ENCODE measurements at places on chromosomes 6 and 20.

DNA sequence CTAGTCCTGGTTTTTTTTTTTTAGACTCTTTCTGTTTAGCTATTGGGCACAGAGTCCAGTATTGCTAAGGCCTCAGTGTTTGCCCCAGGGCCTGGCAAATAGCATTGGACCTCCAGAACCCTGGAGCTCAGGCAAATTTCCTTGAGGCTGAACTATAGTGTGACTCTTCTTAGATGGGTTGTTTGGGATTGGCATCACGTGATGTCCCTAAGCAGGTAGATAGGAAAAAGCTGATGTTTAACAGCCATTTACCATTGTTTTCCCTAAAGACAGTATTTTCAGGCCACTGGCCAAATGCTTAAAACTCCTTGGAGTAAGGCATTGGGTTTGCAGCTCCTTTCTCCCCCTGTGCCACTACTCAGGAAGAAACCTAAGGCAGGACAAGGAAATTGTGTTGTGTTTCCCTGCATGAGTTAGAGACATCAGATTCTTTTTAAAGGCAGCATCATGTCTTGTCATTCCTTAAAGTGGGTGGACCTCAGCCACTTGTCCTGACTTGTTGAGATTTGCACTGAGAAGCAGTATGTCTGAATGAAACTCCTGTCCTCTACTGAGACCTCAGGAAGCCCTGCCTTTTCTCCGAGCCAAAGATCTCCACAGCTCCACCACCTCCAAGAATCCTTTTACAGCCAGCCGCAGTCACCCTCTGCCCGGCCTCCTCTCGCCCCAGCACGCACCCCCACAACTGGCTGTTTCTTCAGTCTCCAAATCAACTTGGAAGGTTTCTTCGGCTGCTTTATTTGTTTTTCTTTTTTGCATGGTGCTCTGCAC, 46.2 kb upstream of the RNF144B start:
- no peak overlapping the region for H3K4me3 ChIP-seq
- no peaks in the 10 kb centered on the region for H3K36me3 ChIP-seq
- no peaks in the 10 kb centered on the region for H3K27me3 ChIP-seq

DNA sequence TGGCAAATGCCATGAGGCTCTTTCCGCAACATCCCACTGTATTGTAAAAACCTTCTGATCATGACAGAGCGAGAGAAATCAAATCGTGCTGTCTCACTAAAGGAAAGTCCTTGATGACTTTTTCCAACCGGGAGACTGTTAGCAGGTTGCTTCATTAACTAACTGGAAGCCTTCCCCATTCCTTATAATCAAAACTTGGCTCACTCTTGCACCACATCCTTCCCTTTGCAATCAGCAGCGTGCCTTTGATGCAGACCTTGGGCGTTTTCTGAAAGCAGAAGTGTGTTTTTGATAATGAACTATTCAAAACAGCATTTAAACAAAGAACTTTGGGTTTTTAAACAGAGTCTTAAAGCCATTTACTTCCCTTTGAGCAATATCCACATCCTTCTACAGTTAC, 96.2 kb upstream of the CNR1 start:
- no peak overlapping the region for H3K4me3 ChIP-seq
- no peaks in the 10 kb centered on the region for H3K27me3 ChIP-seq
- no peaks in the 10 kb centered on the region for H3K36me3 ChIP-seq
- no peak overlapping the region for H3K27ac ChIP-seq
- no peak for DNase-seq

GRCh38 chr6:132590362-132590761, 821 bp upstream of the TAAR5 start:
- H3K27ac ChIP-seq = no peak overlapping the region
- DNase-seq = no peak
- no peaks in the 10 kb centered on the region for H3K36me3 ChIP-seq
- H3K27me3 ChIP-seq = no peaks in the 10 kb centered on the region
- peaks cover 6% of the 10 kb centered on the region for H3K4me1 ChIP-seq
- H3K4me3 ChIP-seq = no peak overlapping the region

GRCh38 chr20:1437235-1437904, 29.3 kb downstream of the NSFL1C start:
- H3K36me3 ChIP-seq = no peaks in the 10 kb centered on the region
- no peaks in the 10 kb centered on the region for H3K27me3 ChIP-seq
- H3K27ac ChIP-seq = no peak overlapping the region
- H3K4me3 ChIP-seq = no peak overlapping the region
- no peaks in the 10 kb centered on the region for H3K4me1 ChIP-seq
- DNase-seq = peak; percentile 73

- H3K4me3 ChIP-seq = no peak overlapping the region
- H3K4me1 ChIP-seq = no peaks in the 10 kb centered on the region
- no peak overlapping the region for H3K27ac ChIP-seq
- no peak for DNase-seq
- no peaks in the 10 kb centered on the region for H3K27me3 ChIP-seq
- no peaks in the 10 kb centered on the region for H3K36me3 ChIP-seq
Observed at GRCh38 chr6:167056370-167056769, 57.2 kb downstream of the CEP43 start.

GRCh38 chr20:62969179-62969760, 16.8 kb downstream of the SLC17A9 start:
- no peak overlapping the region for H3K4me3 ChIP-seq
- peaks cover 15% of the 10 kb centered on the region for H3K27me3 ChIP-seq
- H3K27ac ChIP-seq = no peak overlapping the region
- no peak for DNase-seq
- H3K36me3 ChIP-seq = no peaks in the 10 kb centered on the region

DNA sequence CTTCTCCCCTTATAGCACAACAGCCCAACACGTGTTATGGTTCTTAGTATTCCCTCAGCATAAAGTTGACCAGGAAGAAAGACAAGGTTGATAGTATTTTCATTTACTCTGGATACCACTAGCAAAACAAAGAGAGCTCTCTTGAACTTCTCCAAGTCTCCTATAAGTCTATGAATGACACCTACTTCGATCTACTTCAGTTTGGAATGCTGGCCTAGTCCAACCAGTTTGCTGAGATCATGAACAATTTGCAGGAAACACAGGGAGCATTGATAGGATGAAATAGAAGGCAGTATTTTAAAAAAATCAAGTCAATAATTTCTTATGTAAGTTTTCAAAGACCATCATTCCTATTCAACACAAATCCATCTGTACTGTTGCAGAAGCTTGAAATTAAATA, 93.6 kb downstream of the GJA10 start:
- H3K4me3 ChIP-seq = no peak overlapping the region
- H3K27ac ChIP-seq = no peak overlapping the region
- H3K36me3 ChIP-seq = no peaks in the 10 kb centered on the region
- H3K4me1 ChIP-seq = no peaks in the 10 kb centered on the region

- H3K36me3 ChIP-seq = no peaks in the 10 kb centered on the region
- no peak overlapping the region for H3K27ac ChIP-seq
- DNase-seq = no peak
- no peaks in the 10 kb centered on the region for H3K4me1 ChIP-seq
Observed at GRCh38 chr6:148617530-148617929, 129.3 kb upstream of the UST start.

DNA sequence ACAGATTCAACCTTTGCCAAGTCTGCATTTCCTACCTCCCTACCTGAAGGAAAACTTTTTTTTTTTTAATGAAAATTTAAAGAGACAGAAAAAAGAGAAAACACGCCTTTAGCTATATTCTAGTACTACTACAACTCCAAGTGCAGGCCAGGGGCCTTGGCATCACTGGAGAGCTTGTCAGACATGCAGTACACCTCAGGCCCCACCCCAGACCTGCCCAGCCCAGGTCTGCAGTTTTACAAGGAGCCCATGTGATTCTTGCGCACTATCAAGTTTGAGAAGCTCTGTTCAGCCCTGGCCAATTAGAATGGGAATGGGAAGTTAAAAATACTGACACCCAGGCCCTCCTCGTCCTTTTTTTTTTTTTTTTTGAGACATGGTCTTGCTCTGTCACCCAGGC, 85.0 kb downstream of the NFATC2 start:
- no peak for DNase-seq
- no peaks in the 10 kb centered on the region for H3K36me3 ChIP-seq
- no peaks in the 10 kb centered on the region for H3K27me3 ChIP-seq
- peaks cover 14% of the 10 kb centered on the region for H3K4me1 ChIP-seq
- no peak overlapping the region for H3K27ac ChIP-seq
- H3K4me3 ChIP-seq = no peak overlapping the region

DNA sequence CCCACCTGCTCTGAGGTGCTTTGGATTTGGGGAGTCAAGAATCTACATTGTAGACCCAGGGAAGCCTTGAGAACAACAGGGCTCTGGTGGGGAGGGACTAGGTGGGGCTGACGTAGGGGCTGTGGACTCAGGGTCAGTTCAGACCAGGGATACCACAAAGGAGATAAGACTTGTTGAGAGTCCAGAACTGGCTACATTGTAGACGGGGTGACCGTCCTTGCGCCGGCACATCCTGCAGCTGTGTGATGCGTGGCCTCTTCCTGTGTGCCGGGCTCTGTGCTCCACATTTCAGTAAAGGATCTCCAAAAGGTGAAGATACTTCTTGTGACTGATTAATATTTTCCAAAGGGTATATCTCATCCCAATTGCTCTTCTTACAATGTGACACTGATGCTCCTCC, 9.8 kb upstream of the TLDC2 start:
- H3K4me3 ChIP-seq = no peak overlapping the region
- H3K4me1 ChIP-seq = peaks cover 23% of the 10 kb centered on the region
- no peaks in the 10 kb centered on the region for H3K27me3 ChIP-seq
- no peak overlapping the region for H3K27ac ChIP-seq
- no peak for DNase-seq

DNA sequence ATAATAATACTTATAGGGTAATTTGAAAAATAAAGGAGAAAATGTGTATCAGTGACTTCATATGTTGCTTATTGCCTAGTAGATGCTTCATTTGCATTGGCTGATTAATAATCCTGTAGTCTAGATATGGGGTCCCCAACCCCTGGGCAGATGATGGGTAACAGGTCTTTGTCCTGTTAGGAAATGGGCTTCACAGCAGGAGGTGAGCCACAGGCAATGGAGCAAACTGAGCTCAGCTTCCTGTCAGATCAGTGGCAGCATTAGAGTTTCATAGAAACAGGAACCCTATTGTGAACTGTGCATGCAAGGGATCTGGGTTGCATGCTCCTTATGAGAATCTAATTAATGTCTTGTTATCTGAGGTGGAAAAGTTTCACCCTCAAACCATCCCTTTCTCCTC, 1049.5 kb upstream of the EPHA7 start:
- no peak overlapping the region for H3K27ac ChIP-seq
- no peaks in the 10 kb centered on the region for H3K27me3 ChIP-seq
- no peaks in the 10 kb centered on the region for H3K4me1 ChIP-seq
- H3K36me3 ChIP-seq = no peaks in the 10 kb centered on the region
- no peak overlapping the region for H3K4me3 ChIP-seq

GRCh38 chr20:48728042-48728825, 99.6 kb downstream of the PREX1 start:
- H3K4me3 ChIP-seq = no peak overlapping the region
- peaks cover 3% of the 10 kb centered on the region for H3K4me1 ChIP-seq
- no peak for DNase-seq
- no peaks in the 10 kb centered on the region for H3K36me3 ChIP-seq
- H3K27me3 ChIP-seq = no peaks in the 10 kb centered on the region

- H3K4me3 ChIP-seq = no peak overlapping the region
- no peaks in the 10 kb centered on the region for H3K4me1 ChIP-seq
- H3K27ac ChIP-seq = no peak overlapping the region
- H3K27me3 ChIP-seq = no peaks in the 10 kb centered on the region
- DNase-seq = no peak
Observed at GRCh38 chr6:144547409-144547808, 262.3 kb downstream of the UTRN start.

DNA sequence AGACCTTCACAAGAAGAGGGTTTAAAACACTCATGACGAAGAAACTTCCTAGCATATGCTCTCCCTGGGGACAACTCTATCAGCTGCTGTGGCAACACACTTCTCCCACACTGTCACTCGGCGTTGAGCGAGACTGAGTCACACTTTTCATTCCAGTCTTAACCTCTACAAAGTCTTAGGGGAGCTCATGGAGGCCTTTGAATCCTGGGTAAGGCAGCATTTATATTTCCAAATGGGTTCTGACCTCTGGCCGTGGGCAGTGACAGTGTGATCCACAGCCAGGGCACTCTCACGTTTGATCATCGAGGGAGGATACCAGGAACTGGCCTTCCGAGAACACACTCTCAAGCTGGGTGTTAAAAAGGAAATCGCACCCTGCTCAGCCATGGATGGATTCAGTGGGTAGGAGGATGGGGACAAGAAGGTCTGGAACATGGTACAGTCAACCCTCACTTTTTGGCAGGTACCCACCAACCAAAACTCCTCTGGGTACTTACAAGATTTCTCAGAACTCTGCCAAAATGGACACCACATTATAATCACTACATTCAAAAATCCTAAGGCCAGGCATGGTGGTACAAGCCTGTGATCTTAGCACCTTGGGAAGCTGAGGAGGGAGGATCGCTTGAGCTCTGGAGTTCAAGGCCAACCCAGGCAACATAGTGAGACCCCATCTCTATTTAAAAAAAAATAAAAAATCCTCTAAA, 19.6 kb downstream of the RRBP1 start:
- H3K4me1 ChIP-seq = peaks cover 94% of the 10 kb centered on the region
- no peak overlapping the region for H3K4me3 ChIP-seq
- H3K27me3 ChIP-seq = no peaks in the 10 kb centered on the region

DNA sequence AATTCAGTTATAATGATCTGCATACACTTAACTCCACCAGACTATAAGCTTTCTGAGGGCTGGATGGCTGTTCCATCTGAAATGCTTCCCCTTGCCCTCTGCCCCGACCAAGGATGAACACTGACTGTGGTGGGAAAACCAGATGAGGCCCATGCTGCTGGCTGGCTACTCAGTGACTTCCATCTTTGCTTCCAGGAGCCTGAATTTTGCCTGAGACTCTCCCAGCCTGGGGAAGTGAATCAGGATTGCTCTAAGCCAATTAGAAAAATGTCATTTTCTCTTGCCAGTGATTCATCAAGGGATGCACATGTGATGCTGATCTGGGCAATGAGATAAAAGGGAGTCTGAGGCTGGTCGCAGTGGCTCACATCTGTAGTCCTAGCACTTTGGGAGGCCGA, 1.7 kb upstream of the TOMM34 start:
- no peak overlapping the region for H3K4me3 ChIP-seq
- no peak for DNase-seq
- peaks cover 26% of the 10 kb centered on the region for H3K4me1 ChIP-seq
- no peaks in the 10 kb centered on the region for H3K36me3 ChIP-seq

GRCh38 chr20:62721511-62722370, 13.1 kb downstream of the NTSR1 start:
- H3K27ac ChIP-seq = no peak overlapping the region
- no peaks in the 10 kb centered on the region for H3K36me3 ChIP-seq
- no peak for DNase-seq
- H3K4me1 ChIP-seq = peaks cover 9% of the 10 kb centered on the region
- H3K4me3 ChIP-seq = no peak overlapping the region

- no peak overlapping the region for H3K27ac ChIP-seq
- DNase-seq = no peak
- H3K4me3 ChIP-seq = no peak overlapping the region
- no peaks in the 10 kb centered on the region for H3K27me3 ChIP-seq
- H3K36me3 ChIP-seq = no peaks in the 10 kb centered on the region
- peaks cover 18% of the 10 kb centered on the region for H3K4me1 ChIP-seq
Observed at GRCh38 chr6:142903812-142904211, 41.2 kb downstream of the HIVEP2 start.

DNA sequence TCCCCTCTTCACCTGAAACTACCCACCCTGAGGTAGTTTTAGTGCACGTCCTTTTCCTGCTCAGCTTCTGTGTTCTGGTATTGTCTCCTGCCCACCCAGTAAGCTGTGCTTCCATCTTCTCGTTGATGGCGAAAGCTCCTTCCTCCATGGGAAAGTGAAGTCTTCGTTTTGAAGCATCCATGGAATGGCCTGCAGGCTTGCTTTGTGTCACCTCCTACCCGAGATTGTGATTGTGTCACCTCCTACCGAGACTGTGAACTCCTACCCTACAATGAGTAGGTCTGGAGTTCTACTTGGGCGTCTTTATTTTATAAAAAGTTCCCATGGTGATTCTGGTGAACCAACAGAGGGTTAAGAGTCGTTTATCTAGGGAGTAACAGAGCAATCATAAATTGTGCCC, 25.9 kb downstream of the SLC9A8 start:
- no peak overlapping the region for H3K27ac ChIP-seq
- no peak for DNase-seq
- no peaks in the 10 kb centered on the region for H3K36me3 ChIP-seq
- no peaks in the 10 kb centered on the region for H3K4me1 ChIP-seq
